Smooth muscle cell of trachea (primary cell): ENCODE measurements at places on chromosomes 12 and 14. TPM values are rescaled to one million over a fixed set of nuclear protein-coding genes. Genes with fewer than 3 reads are reported as not detected.

Gene RHOJ
- total RNA-seq: 1.9 and 2.0 TPM in 2 replicates

Gene GLIPR1L2
- 1.3 TPM in 2 replicates for total RNA-seq

Gene ANKS1B
- total RNA-seq: 0.66 and 0.87 TPM in 2 replicates

Gene KLRC3
- total RNA-seq: not detected in 2 replicates

Gene RPGRIP1
- not detected in 2 replicates for total RNA-seq

Gene EMC9
- total RNA-seq: 11.1 and 25.2 TPM in 2 replicates

Gene PTPN21
- total RNA-seq: 10.3 and 14.8 TPM in 2 replicates

Gene TESPA1
- not detected in 2 replicates for total RNA-seq

Gene TFCP2
- total RNA-seq: 9.9 and 16.1 TPM in 2 replicates

Gene TAS2R42
- not detected in 2 replicates for total RNA-seq
